NCI-H524 (cell line): ENCODE measurements at places on chromosomes 11 and 22.

GRCh38 chr11:2928605-2929530 lies at the start of gene PHLDA2:
TSS of gene PHLDA2 (minus strand) at chr11:2929420. CDS start at chr11:2929364, 56 bp downstream.
- DNase-seq = no peak

DNA sequence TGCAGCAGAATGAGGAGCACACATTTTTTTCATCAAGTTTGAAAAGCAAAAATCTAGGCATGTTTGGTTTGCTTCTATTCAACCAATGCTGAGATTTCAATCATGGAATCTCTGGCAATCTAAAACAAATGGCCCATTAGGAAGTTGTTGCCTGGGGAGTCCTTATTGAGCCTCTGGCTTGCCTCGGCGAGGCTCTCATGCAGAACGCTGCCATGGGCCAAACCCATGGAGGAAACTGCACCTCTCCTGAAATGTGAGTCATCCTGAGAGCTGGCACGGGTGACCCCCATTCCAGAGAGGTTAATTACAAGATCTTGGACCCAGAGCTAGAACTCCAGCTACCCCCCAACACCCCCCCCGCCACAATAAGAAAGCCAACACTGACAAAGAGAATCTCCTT lies 80.7 kb downstream of the MN1 start:
- no peak for DNase-seq

- no peak for DNase-seq
Observed at GRCh38 chr11:13972944-13973343, 10.4 kb downstream of the SPON1 start.

- no peak for DNase-seq
Observed at GRCh38 chr11:117202386-117203068, 3.4 kb downstream of the TAGLN start.

DNA sequence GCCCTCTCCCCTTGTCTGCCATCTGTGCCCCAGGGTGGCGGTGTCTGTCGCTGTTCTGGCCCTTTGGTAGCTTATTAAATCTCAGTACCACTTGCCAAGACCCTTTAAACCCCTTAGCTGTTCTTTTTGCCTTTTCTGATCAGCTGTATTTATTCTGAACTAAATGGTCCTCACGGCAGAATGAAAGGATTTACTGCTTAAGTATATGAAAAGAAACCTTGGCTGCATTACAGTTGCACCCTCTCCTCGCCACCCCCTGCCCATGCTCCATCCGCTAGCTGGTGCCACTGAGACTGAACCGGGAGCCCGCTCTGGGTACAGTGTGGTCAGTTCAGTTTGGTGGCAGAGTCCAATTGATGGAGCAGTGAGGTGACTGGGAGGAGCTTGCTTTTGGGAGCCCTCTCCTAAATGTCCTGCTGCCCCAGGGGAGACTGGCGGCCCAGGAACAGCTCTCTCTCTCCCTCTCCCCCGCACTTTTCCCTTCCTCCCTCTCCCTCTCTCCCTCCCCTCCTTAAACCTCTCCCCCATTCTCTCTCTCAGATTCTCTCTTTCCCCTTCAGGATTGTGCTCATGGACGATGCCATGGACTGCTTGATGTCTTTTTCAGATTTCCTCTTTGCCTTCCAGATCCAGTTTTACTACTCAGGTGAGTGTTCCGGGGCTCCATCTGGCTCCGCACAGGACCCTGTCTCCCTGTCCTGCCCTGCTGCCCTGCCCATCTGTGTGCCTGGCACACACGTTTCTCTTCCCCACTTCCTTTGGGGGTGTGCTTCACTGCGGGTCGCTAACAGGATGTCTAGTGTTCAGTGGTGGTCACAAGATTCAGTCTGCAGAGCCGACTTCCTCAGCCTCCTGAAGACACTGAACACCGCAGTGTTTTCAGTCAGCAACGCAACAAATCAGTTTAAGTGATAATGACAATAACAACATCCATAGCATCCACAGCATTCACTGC lies 21.8 kb downstream of the ARFGAP2 start:
- DNase-seq = no peak

DNA sequence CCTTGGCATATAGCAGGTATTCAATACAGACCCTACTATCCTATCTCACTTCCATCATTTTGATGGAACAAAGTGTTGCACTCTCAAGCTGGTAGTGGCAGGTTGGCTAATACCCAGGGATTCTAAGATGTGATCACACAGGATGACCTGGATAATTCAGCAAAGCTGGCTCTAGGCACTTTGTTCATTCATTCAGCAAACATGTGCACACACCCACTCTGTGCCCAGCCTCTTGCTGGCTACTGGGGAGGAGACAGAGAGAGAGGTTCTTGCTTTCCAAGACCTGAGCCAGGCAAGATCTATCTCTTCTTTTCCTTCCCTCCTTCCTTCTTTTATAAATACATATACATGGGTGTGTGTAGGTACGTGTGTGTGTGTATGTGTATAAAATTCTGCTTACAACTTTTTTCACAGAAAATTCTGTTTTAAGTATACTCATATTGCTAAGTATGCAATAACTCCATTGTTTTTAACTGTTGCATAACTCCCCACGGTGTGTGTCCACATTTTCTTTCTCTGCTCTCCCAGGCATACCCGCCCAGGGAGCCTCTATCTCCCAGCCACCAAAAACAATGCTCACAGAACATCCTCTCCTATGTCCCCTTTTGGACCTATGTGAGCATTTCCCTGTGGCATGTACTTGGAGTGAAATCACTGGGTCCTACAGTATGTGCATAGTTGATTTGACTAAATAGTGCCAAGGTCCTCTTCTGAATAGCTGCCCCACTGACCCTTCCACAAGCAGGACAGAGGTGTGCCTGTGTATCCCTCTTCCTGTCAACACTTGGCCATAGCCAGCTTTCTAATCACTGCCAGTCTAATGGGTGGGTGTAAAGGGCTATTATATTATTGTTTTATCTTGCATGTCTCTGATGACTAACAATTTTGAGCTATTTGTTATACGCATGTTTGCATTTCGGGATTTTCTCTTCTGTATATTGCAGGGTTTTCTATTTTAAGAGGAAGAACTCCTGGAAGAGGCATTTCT lies 27.5 kb downstream of the CLPB start:
- DNase-seq = no peak

GRCh38 chr22:22865311-22866072 lies 22.1 kb upstream of the IGLL5 start:
- DNase-seq = peak; percentile 71
